Activated T-cell treated with anti-CD3 and anti-CD28 coated beads, Interleukin-2, amount 50 U/mL, for 72 hours (primary cell): ENCODE measurements at places on chromosomes 11 and 22. TPM values are rescaled to one million over a fixed set of nuclear protein-coding genes. Genes with fewer than 3 reads are reported as not detected.

Gene OR51I2
- not detected for total RNA-seq

DNA sequence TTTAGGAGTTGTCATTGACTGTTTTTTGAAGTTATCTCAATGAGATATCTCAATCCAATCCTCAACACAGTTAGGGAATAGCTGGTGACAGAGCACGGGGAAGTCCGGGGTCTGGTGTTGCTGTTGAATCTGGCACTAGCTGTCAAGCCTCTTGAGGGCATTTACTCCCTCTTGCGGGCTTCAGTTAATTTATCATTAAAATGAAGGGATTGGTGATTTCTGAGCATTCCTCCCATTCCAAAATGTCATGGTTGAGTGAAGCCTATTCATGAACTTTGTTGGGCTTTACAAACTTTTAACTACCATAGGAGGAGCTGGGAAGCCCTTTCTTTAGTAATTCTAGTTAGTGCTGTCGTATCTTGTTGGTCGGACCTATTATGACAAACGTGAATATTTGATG lies 40.2 kb downstream of the UVRAG start:
- H3K4me3 ChIP-seq, result no peak overlapping the region
- no peaks in the 10 kb centered on the region for H3K4me1 ChIP-seq
- no peaks in the 10 kb centered on the region for H3K27me3 ChIP-seq
- no peak for DNase-seq
- no peak overlapping the region for H3K27ac ChIP-seq
- H3K36me3 ChIP-seq, result peaks cover 2% of the 10 kb centered on the region

Gene MFRP
- total RNA-seq, result not detected

GRCh38 chr11:94742665-94743064 lies 25.5 kb upstream of the AMOTL1 start:
- no peak overlapping the region for H3K4me3 ChIP-seq
- H3K27me3 ChIP-seq, result peaks cover 37% of the 10 kb centered on the region
- H3K36me3 ChIP-seq, result no peaks in the 10 kb centered on the region
- H3K27ac ChIP-seq, result no peak overlapping the region
- DNase-seq, result no peak

- H3K4me3 ChIP-seq, result peak within 1 kb of the TSS; percentile 88
- peaks cover 17% of the 10 kb centered on the region for H3K4me1 ChIP-seq
- no peak within 1 kb of the TSS for H3K27ac ChIP-seq
- DNase-seq, result no peak
Measured at GRCh38 chr22:33920197-33920540, at the start of gene LARGE1. TSS of gene LARGE1 (minus strand) at chr22:33920476.

DNA sequence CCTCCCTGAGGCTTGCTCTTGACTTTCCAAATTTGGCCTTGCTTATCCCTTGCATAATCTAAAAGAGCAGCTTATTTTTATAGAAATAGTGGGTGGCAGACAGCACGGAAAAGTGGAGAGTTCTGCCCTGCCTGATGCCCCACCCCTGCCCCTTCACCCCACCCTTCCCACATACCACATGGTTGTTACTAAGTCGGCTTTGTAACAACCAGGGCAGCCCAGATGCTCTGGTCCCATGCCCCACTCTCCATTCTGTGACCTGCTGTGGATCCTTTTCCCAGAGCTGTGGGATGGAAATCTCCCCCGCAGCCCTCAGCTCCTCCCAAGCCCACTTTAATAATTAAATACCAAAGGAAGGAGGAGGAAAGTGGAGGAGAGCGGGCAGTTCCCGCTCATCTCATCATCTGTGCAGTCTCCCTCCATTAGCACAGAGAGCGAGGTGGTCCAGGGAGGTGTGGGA lies 10.9 kb downstream of the MRGPRF start:
- no peak overlapping the region for H3K27ac ChIP-seq
- no peak overlapping the region for H3K4me3 ChIP-seq
- DNase-seq, result no peak
- no peaks in the 10 kb centered on the region for H3K36me3 ChIP-seq

DNA sequence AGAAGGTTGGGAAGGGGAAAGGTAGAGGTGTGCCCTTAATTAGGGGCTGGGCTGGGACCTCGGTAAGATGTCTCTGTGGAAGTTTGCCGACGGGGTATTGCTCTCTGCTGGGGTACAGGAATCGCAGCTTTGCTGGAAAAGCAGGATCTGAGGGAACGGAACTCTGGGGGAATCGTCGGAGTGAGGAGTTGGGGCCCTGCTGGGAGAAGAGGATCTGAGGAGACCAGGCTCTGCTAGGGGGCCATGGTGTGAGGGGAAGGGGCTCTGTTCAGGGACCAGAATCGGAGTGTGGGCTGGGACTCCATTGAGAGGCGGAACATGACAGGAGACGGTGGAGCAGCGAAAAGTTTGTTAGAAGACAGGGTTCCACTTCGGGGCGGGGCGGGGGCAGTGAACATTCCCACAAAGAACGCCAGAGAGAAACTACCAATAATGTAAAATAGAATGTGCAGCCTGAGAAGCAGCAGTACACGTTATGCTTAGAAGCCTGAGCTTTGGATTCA lies 456 bp downstream of the AAMDC start:
- peaks cover 8% of the 10 kb centered on the region for H3K36me3 ChIP-seq
- H3K27me3 ChIP-seq, result no peaks in the 10 kb centered on the region
- peaks cover 35% of the 10 kb centered on the region for H3K4me1 ChIP-seq
- peak overlapping the region; percentile 88 for H3K27ac ChIP-seq

DNA sequence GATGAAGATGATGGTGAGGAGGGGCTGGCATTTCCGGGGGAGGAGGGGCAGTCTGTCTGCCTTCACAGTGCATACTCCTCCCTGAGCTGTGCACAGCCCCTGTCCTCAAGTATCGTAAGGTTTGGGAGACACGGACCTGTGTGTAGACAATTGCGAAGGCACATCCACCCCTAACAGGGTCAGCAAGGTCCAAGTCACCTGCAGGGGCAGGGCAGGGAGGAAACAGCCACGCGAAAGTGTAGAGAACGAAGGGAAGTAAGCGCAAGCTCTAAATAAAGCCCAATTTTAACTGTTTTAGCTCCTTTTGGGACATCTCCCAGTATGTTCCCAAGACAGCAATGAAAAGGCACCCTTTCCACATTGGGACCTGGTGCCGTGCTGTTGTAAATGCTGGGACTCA lies 448.2 kb downstream of the TBC1D22A start:
- DNase-seq, result no peak
- no peaks in the 10 kb centered on the region for H3K27me3 ChIP-seq
- H3K36me3 ChIP-seq, result no peaks in the 10 kb centered on the region
- H3K27ac ChIP-seq, result no peak overlapping the region
- no peaks in the 10 kb centered on the region for H3K4me1 ChIP-seq
- H3K4me3 ChIP-seq, result no peak overlapping the region

GRCh38 chr11:11552529-11553087 lies 69.2 kb downstream of the GALNT18 start:
- no peak overlapping the region for H3K27ac ChIP-seq
- no peak overlapping the region for H3K4me3 ChIP-seq
- H3K4me1 ChIP-seq, result no peaks in the 10 kb centered on the region
- no peaks in the 10 kb centered on the region for H3K36me3 ChIP-seq

Gene OR8A1
- total RNA-seq, result not detected

Gene SLC17A6
- total RNA-seq, result not detected

- peak; percentile 22 for DNase-seq
- no peaks in the 10 kb centered on the region for H3K36me3 ChIP-seq
- peaks cover 5% of the 10 kb centered on the region for H3K27me3 ChIP-seq
Measured at GRCh38 chr11:8222820-8223512, 40.7 kb downstream of the LMO1 start.

- no peak for DNase-seq
- peak overlapping the region; percentile 68 for H3K4me3 ChIP-seq
- no peaks in the 10 kb centered on the region for H3K27me3 ChIP-seq
- peak overlapping the region; percentile 91 for H3K27ac ChIP-seq
- H3K36me3 ChIP-seq, result no peaks in the 10 kb centered on the region
Measured at GRCh38 chr11:75339685-75340409, 11.6 kb downstream of the ARRB1 start.

Gene DBX1
- not detected for total RNA-seq

Gene TCIRG1
- total RNA-seq, result 146 TPM

GRCh38 chr11:1055990-1056771 lies 18.5 kb upstream of the MUC2 start:
- H3K27me3 ChIP-seq, result no peaks in the 10 kb centered on the region
- no peak overlapping the region for H3K4me3 ChIP-seq
- H3K36me3 ChIP-seq, result no peaks in the 10 kb centered on the region
- no peak overlapping the region for H3K27ac ChIP-seq

Gene TBX1
- total RNA-seq, result not detected

DNA sequence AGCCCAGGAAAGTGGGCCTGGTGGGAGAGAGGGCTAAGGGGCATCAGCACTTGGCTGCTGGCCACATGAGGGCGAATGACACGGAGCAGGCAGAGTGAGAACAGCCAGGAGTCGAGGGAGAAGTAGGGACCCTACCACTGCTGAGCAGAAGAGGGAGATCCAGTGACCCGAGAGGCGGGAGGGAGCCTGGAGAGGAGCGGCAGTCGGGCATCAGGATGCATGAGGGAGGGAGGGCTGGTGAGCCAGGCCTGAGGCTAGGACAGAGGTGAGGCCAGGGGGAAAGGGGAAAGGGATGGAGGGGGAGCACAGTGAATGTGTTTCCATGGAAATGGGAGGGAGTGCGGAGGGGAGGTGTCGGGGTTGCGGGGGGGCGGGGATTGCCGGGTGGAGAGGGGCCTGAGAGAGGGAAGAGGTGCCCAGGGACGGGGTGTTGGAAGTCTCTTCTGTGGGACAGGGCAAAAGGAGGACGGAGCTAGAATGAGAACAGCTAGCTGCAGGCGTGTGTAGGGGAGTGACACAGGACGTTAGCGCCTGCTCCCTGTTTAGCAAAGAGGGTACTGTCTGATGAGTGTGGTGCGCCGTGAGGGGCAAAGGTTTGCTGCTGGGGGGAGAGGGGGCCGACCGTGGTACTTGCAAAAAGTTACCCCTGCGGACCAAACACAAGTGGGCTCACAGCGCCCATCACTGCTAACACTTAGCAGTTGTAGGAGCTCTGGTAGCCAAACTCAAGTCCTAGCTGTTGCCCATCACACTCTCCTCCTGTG lies 37.1 kb upstream of the WNT11 start:
- H3K36me3 ChIP-seq, result no peaks in the 10 kb centered on the region
- H3K4me3 ChIP-seq, result no peak overlapping the region
- H3K4me1 ChIP-seq, result no peaks in the 10 kb centered on the region
- DNase-seq, result no peak
- no peak overlapping the region for H3K27ac ChIP-seq
- no peaks in the 10 kb centered on the region for H3K27me3 ChIP-seq

DNA sequence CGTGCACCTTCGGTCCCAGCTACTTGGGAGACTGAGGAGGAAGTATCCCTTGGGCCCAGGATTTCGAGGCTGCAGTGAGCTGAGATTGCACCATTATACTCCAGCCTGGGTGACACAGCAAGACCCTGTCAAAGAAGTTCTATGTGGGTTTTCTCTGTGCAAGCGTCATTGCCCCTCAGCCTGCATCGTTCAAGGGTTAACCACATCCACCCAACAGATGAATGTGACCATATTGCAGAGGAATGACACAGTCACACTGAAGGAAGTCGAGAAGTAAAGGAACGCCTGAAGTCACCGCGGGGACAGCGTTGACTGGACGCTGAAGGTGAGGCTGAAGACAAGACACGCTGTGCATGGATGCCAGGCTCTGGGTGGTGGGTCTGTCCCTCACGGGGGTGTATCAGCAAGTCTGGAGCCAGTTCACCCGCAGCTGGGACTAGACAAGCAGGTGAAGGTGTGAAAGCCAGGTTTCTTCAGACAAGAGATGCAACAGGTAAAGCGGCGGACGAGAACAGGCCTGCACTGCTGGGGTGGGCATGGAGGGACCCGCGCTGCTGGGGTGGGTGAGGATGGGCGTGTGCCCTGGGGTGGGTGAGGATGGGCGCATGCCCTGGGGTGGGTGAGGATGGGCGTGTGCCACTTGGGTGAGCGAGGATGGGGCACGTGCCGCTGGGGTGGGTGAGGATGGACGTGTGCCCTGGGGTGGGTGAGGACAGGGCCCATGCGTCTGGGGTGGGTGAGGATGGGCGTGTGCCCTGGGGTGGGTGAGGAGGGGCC lies 36.5 kb upstream of the TOLLIP start:
- H3K4me1 ChIP-seq, result peaks cover 8% of the 10 kb centered on the region
- H3K4me3 ChIP-seq, result no peak overlapping the region
- no peaks in the 10 kb centered on the region for H3K27me3 ChIP-seq
- H3K36me3 ChIP-seq, result no peaks in the 10 kb centered on the region

DNA sequence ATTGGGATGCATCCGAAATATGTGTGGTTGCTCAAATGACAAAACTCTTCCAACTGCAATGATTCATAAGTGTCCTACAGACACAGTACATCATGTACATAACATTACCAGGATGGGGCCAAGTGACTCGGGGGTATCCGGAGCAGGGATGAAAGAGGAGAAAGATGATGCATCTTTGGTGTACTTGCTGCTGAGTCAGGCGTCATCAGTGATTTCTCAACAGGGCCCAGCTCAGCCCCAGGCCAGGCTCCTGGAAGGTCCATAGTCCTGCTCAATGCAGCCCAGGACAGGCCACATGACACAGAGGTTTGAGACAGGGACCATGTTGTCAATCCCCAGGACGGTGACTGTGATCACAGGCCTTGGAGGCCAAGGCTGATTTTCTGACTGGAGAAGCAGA lies 59.3 kb downstream of the GGTLC2 start:
- no peak overlapping the region for H3K27ac ChIP-seq
- no peak for DNase-seq
- H3K4me1 ChIP-seq, result no peaks in the 10 kb centered on the region
- no peaks in the 10 kb centered on the region for H3K27me3 ChIP-seq

Gene NXPE2
- total RNA-seq, result not detected

Gene GAL3ST1
- 1.1 TPM for total RNA-seq

DNA sequence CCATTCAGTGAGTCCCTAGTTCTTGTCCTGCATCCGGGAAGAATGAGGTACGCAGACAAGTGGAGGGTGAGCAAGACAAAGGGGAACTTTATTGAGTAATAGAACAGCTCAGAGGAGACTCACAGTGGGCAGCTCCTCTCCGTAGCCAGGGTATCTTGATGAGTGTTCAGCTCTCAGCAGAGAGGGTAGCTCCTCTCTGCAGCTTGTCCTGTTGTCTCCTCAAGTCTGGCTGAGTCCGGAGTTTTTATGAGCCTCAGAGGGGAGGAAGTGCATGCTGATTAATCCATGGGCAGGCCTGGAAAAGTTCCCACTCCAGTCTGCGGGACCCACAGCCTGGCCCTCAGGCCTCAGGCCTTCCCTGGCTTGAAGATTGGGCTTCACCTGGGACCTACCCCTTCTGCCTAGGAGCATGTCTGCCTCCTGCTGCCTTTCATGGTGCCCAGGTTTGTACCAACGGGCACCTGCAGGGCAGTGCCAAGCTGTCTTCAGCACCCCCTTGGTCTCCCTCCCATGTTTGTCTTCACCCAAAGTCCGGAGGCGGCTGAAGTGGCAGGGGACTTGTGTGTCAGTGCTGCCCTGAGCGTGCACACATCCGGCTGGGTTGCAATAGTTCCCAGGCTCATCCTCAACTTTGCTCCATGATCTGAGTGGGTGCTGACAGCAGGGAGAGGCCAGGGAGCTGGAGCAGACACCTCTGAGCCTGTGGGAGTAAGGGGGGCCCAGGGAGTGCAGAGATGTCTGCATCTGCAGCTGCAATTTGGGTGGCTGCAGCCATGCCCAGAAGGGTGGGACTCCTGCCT lies 134.2 kb downstream of the LDLRAD3 start:
- no peaks in the 10 kb centered on the region for H3K4me1 ChIP-seq
- H3K27ac ChIP-seq, result no peak overlapping the region
- peaks cover 8% of the 10 kb centered on the region for H3K27me3 ChIP-seq
- H3K4me3 ChIP-seq, result no peak overlapping the region
- no peaks in the 10 kb centered on the region for H3K36me3 ChIP-seq

Gene SSH3
- 13.3 TPM for total RNA-seq

- no peak for DNase-seq
- peaks cover 5% of the 10 kb centered on the region for H3K4me1 ChIP-seq
- peaks cover 43% of the 10 kb centered on the region for H3K36me3 ChIP-seq
- H3K27ac ChIP-seq, result no peak overlapping the region
Measured at GRCh38 chr22:36303874-36304273, 50.9 kb downstream of the APOL1 start.

GRCh38 chr22:24996420-24996952 lies 44.0 kb downstream of the KIAA1671 start:
- no peaks in the 10 kb centered on the region for H3K36me3 ChIP-seq
- DNase-seq, result no peak
- H3K4me3 ChIP-seq, result no peak overlapping the region
- H3K27ac ChIP-seq, result no peak overlapping the region
- H3K27me3 ChIP-seq, result peaks cover 22% of the 10 kb centered on the region

Gene WNT11
- total RNA-seq, result 0.12 TPM
